HFF-Myc (cell line): ENCODE measurements at places on chromosomes 7 and 10.

- DNase-seq: no peak
Observed at GRCh38 chr10:22386503-22386902, 41.2 kb downstream of the SPAG6 start.

DNA sequence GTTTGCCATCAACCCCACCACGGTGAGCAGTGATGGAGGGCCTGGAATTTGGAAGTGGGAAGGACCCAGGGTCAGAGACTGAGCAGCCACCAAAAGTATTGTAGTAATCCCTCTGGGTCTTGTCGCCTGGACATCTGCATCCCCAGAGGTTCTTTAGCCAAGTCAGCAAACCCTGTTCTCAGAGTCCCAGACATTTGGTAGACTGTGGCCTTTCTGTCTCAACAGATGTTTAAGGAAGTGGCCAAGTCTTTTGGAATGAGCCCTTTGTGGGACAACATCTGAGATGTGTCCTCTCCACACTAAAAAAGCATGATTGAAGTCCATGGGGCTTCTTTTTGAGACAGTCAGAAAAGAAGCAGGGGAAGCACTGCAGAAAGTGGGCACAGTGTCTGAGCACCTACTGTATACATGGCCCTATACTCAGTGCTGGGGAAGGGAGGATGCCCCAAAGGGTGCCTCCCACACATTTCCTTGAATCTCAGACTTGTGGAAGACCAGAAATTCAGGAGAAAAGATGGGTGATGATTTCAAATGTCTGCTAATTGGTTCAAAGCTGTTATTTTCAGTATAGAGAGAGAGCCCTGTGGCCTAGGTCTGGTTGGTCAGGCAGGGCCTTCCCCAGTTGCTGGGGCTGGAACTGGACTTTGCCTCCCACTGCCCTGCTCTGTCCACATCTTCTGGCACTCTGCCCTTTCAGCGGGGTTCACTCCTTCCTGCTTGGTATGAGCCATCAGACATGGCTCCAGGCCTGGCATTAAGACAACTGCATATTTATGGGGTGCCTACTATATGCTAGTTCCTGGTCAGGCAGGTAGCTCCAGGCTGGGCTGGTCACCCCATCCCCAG is 26.5 kb upstream of the VSIR start:
- no peak for DNase-seq

GRCh38 chr10:1205450-1206030 is 149.4 kb downstream of the WDR37 start:
- DNase-seq: no peak

GRCh38 chr7:50207686-50208255 is 96.7 kb upstream of the IKZF1 start:
- no peak for DNase-seq

GRCh38 chr7:5419539-5420066 is 4.0 kb downstream of the TNRC18 start:
- no peak for DNase-seq

DNA sequence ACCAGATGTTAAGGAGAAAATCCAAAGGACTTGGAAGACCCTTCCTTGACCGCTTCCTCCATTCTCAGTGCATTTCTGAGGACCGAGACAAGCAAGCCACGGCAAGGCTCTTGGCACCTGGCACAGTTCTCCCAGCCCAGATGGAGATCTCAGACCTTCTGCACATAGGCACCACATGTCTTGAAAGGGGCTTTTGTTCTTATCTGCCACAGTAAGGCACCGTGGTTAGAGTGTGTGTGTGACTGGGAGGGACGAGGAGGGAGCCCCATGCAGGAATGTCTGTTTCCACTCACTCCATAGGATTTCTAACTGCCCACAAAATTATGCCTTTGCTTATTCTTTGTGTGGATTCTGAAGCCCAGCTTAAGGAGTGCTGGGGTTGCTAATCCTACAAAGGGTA is 10.3 kb upstream of the WDR86 start:
- DNase-seq: no peak
